ENCODE measurements at places on chromosomes 6 and 20. TPM values are rescaled to one million over a fixed set of nuclear protein-coding genes. Genes with fewer than 3 reads are reported as not detected.

MMP24 gene
- total RNA-seq: not detected

PPIL6 gene
- 0.22 TPM for total RNA-seq

ZNF334 gene
- 0.50 TPM for total RNA-seq

GPR6 gene
- not detected for total RNA-seq

FOXA2 gene
- total RNA-seq: not detected

RCAN2 gene
- total RNA-seq: 0.65 TPM

EMILIN3 gene
- total RNA-seq: not detected

INSM1 gene
- total RNA-seq: not detected

COL12A1 gene
- total RNA-seq: not detected

SLC4A11 gene
- 0.50 TPM for total RNA-seq

UBE2V1 gene
- 111 TPM for total RNA-seq

SRPK1 gene
- 65.9 TPM for total RNA-seq

IPCEF1 gene
- 26.2 TPM for total RNA-seq

RAET1E gene
- not detected for total RNA-seq

TMEM244 gene
- not detected for total RNA-seq

SRC gene
- total RNA-seq: 2.1 TPM

ZSCAN23 gene
- 1.5 TPM for total RNA-seq

PKHD1 gene
- total RNA-seq: not detected

CCN5 gene
- not detected for total RNA-seq

TSBP1 gene
- total RNA-seq: not detected

ARMC12 gene
- 1.2 TPM for total RNA-seq

MACROD2 gene
- not detected for total RNA-seq

MCCD1 gene
- total RNA-seq: not detected

MLN gene
- not detected for total RNA-seq

TULP4 gene
- 35.0 TPM for total RNA-seq

SLC17A2 gene
- not detected for total RNA-seq

SLC32A1 gene
- not detected for total RNA-seq

UBD gene
- 0.42 TPM for total RNA-seq

ENPP4 gene
- total RNA-seq: 6.7 TPM

CDH22 gene
- not detected for total RNA-seq

TREML1 gene
- total RNA-seq: not detected

C20orf144 gene
- total RNA-seq: 0.15 TPM
